ENCODE measurements at places on chromosomes 1 and 21.

GRCh38 chr1:103267266-103267665 is 158.9 kb upstream of the COL11A1 start:
- no peak for DNase-seq

GRCh38 chr1:17191990-17192242 is 13.0 kb upstream of the PADI1 start:
- no peak for DNase-seq

DNA sequence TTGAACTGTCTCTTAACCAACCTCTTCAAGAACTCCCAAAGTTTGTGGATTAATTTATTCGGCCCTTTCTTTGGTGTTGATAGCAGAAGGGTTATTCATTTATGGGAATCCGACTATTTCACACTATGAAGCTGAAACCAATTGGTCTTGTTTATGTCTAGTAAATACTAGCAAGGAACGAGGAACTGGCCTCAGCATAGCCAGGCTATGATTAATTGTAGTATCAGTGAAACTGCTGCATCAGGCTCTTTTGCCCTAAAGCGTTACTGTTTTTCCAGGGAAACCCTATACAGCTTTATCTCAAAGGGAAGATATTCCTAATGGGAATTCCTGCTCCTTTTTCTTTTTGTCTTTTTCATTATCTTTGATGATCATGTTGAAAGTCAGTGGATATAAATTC is 35.1 kb downstream of the CLEC20A start:
- no peak for DNase-seq

DNA sequence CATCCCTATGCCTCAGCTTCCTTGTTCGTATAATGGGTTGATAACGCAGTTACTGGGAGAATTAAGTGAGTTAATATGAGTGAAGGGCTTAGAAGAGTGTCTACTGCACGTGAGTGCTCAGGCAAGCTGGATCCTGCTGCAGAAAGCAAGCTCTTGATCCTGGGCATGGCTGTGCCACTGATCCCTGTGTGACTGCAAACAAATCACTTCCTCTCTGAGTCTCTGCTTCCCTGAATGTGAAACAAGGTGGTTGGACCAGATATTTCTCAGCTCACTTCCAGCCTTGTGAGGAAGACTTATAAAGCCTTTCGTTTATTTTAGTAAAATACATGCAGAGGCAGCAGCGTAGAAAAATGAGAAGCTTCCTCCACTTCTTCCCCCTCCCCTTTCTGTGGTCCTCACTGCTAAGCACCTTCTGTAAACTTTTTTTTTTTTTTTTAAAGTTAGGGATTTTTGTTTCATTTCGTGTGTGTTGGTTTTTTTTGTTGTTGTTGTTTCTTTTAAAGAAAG is 13.8 kb downstream of the PSEN2 start:
- no peak for DNase-seq

DNA sequence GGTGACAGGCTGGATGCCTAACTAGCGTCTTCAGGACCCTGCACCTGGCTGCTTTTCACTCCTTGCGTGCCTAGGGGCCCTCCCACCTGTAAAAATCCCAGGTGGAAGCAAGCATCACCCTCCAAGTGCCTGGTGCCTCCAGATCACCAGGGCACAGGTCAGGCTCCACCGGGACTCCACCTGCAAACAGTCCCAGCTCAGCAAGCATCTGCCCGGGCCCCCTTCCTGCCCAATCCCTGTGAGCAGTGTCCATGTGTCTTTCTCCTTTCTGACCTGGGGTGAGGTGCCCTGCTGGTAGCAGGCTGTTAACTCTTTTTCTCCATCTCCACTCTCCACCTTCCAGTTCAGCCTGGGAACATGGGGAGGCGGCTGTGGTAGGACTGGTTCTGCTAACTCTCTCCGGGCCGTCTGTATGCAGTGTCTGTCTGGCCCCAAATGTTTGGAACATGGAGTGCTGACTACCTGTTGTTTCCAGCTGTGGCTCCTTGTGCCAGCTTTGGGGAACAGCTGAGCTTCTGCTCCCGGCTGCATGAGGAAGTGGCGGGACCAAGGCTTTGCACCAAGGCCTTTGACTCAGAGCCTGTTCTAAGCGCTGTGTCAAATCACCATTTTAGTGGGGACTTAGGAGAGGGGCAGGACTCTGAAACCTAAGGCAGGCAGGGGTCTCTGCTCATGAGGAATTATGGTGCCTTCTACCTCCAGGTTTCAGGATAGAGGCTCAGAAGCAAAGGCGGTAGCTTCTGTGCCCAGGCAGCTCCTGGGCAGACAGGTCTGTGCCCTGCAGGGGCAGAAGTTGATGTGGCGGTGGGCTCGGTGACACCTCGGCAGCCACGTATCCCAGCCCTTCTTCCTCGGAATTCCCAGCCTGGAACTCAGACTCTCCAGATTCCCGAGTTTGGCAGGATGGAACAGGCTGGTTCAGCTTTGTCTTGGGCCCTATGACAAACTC is 5.5 kb downstream of the GPR137B start:
- DNase-seq = no peak

GRCh38 chr1:39816415-39817090 is 27.9 kb upstream of the BMP8B start:
- DNase-seq = peak; percentile 87

DNA sequence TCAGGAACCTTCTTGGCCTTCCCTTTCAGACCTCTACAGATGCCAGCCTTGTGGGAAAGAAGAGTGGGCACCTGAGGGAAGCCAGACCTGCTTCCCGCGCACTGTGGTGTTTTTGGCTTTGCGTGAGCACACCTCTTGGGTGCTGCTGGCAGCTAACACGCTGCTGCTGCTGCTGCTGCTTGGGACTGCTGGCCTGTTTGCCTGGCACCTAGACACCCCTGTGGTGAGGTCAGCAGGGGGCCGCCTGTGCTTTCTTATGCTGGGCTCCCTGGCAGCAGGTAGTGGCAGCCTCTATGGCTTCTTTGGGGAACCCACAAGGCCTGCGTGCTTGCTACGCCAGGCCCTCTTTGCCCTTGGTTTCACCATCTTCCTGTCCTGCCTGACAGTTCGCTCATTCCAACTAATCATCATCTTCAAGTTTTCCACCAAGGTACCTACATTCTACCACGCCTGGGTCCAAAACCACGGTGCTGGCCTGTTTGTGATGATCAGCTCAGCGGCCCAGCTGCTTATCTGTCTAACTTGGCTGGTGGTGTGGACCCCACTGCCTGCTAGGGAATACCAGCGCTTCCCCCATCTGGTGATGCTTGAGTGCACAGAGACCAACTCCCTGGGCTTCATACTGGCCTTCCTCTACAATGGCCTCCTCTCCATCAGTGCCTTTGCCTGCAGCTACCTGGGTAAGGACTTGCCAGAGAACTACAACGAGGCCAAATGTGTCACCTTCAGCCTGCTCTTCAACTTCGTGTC is 995 bp upstream of the ZBTB48 start:
- no peak for DNase-seq

GRCh38 chr21:32143241-32143939 is 135.5 kb downstream of the MIS18A start:
- DNase-seq = no peak

- DNase-seq = no peak
These were observed 281.6 kb downstream of the BRINP3 start for GRCh38 chr1:190196020-190196419.

DNA sequence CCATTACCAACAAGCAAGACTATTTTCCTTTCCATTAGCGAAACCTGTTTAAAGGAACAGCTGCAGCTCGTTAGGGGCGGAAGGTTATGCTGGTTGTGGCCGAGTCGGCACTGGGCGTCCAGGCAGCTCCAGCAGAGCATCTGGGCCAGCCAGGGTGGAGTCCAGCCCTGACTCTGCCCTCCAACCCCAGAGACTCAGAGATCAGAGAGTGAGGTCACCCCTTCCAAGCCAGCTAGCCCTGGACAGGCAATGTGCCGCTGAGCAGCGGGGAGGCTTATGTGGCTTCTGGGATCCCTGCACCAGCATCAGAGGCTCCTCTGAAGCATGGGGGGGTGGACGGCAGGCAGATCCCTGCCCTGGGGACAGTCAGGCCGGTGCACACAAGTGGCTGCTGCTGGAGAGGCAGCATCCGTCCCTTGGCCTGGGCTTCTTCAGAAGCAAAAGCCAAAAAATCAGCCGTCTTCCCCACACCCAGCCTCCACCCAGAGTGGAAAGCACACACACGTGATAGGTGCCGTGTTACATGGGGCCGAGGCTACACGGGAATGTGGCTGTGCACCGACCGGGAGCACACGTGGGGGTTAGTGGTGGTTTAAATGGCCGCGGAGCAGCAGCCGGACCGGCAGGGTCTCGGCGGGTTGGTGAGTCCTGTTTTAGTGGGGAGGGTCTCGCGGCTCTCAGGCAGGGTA is 30.1 kb downstream of the SLC66A1 start:
- no peak for DNase-seq

DNA sequence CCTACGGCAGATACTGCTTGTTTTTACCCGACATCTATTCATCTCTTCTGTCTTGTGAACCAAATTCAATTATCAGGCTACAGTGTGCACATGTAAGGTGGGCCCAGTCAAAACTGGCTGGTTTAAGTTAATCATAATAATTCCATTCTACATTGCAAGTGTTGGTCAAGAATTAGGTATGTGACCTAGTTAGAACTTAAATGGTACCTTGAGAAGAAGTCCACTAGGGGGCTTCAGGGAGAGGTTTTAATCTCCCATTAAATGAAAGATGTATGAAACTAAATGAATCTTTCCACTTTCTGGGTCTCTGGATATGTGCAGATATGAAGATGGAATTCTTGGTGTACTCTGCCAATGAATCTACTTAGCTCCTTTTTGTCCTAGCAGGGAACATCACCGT is 187.1 kb downstream of the CDC42BPA start:
- peak; percentile 49 for DNase-seq

- DNase-seq = peak; percentile 26
These were observed 11.7 kb downstream of the OPTC start for GRCh38 chr1:203505526-203506204.

GRCh38 chr1:234579967-234580366 is 30.0 kb downstream of the IRF2BP2 start:
- DNase-seq = no peak

DNA sequence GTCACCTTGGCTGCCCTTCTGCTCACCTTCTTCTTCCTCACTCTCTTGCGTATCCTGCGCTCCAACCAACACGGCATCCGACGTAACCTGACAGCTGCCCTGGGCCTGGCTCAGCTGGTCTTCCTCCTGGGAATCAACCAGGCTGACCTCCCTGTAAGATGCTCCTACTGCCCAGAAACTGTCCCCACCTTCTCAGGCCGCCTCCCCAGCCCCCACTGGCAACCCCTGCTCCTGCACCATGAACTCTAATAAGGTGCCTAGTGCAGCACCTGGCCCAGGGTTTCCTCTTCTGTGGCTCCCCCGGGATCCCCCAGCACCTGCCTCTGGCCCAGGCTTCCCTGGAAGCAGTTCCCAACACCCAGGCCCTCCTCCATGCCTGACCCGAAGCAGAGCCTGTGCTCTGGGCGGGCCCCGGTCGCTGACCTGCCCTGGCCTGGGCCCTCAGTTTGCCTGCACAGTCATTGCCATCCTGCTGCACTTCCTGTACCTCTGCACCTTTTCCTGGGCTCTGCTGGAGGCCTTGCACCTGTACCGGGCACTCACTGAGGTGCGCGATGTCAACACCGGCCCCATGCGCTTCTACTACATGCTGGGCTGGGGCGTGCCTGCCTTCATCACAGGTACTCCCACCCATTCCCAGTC is 12.8 kb downstream of the PSRC1 start:
- no peak for DNase-seq

DNA sequence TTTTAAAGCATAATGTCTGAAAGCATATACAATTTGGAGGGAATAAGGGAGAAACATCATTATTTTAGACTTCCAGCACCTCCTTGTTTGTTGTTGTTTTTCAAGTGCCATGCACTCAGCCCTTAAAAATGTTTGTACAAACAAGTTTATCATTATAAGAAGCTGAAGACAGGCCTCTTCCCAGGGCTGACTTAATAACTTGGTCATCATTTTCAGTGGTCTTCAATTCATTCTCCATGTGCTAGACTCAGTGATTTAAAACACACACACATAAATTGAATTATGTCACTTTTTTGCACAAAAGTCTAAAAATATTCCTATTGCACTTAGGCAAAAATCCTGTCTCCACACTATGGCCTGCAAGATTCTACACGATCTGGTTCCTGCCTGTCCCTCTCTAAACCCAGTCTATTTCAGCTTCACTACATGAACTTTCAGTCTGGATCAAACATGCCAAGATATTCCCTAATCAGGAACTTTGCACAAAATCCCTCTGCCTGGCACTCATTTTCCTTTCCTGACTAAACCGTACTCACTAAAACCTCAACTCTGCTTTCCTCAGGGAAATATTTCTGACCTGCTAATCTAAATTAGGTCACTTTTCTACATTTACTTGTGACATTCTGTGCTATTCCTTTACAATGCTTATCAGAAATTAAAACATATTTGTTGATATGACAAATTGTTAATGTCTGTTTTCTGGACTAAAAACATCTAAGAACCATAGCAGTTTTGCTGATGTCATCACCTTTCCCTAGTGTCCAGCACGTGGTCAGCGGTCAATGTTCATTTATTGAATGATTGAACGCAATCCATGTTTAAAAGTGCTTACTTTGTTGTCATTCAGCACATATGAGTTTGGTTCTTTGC is 14.8 kb upstream of the GBP5 start:
- DNase-seq = no peak

DNA sequence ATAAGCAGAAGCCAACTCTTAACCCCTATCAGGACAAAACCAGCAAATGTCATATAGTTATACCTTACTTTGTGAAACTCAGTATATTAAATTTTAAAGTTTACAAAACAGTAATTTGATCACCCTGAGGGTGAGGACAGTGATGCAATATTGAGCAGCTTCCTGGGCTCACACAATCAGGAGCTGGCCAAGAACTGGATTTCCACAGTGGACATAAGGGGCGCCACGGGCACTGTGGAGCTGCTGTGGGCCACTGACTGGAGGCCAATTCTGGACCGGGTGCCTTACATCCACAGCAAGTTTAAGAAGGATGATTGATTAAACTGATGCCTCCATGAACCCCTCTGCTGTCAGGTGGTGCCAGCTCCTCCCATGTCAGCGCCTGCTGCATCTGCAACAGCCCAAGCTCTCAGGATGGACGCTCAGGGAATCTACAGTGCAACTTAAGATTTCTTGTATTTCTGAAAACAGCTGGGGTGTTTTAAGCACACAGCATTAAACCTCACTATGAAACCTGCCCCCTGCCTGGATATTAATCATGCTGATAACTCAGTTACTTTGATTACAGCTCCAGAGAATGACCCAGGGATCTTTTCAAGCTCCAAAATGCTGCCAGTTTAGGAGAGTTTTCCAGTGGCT is 55.9 kb downstream of the TOR3A start:
- DNase-seq = no peak

DNA sequence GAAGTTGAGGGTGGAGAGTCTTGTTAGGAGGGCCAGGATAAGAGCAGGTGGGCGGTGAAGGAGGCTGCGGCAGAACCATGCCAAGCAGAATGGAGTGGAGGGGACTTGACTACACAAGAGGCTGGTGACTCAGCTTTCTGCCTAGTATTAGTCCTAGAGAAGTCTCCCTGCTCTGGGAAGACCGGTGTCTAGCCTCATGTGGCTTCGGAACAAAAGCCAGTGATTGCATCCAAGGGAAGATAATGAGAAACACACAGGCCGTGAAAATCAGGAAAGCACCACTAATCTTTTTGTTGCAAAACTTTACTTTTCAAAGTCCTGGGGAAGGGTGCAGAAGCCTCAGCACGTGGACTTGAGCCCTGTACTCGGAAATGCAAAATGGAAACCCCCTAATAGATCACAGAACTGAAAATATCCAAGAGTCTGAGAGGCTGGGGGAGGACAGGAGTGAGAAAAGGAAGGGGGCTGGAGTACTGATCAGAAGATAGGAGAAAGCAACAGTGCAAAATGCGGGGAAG is 31.4 kb downstream of the DDR2 start:
- peak; percentile 85 for DNase-seq
